ENCODE measurements at places on chromosomes 1 and 21.

DNA sequence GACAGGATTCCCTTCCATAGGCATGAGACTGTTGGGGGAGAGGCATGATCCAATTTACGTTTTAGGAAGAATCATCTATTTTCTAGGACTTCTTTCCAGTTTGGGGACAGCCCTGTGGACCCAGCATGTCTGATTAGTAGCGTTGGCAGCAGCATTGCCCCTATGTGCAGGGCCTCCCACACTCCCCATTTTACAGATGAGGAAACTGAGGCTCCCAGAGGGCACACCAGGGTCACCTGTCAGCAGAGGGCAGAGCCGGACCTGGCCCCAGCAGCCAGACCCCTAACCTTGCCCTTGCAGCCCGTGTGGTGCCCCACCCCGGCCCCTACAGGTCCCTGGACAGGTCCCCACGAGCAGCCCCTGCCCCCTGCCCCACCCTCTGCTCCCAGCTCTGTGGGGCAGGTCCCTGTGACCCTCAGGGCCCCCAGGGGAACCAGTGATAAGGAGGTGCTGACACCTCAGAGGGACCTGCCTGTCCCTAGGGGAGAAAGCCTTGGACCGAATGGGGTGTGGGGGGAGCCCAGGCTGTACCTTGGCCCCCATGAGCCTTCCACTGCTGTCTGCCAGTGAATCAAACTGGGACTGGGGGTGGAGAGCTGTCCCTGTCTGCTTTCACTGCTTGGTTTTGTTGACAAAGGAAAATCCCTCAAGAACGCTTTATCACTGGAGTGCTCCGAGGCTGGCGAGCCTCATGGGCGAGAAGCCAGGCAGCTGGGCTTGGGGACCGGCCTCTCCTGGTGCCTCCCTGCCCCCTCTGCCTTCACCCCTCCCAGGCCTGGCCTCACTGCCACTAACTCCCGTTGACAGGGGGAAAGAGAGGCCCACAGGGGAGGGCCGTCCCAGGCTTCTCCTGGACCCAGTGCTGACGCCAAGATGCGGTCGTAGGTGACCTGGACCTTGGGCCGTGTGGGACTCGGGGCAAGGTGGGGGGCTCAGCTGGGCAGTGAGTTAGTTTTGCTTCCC, 39.4 kb upstream of the CCDC27 start:
- no peak for DNase-seq

DNA sequence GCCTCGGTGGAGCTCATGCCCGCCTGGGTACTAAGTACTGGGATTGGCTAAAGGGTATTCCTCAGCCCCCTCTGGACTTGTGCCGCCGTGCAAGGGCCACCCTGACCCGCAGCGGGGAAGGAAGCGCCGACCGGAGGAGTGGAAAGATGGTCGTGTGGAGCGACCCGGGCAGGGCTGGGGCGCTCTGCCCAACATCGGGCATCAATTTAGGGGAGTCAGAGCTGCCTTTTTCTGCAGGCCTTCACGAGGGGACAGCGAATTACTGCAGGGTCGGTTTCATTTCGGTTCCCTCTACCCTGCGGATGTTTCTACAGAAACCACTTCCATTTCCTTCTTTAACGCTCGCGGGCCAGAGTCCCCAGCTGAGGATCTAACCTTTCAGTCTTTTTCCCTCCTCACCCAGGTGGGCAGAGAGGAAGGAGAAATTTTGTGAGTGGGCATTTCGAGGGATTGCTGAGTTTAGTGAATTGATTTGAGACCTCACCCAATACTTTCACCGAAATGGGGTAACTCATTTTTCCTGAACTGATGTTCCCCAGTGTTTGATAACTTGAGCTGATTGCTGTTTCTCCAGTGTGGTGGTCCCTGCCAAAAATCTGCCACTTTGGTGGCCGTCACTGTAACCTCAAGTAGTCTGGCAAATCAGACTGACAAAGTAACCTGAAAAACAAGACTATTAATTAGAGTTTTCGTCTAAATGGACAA, 1.1 kb downstream of the TOR1AIP1 start:
- DNase-seq, result no peak

DNA sequence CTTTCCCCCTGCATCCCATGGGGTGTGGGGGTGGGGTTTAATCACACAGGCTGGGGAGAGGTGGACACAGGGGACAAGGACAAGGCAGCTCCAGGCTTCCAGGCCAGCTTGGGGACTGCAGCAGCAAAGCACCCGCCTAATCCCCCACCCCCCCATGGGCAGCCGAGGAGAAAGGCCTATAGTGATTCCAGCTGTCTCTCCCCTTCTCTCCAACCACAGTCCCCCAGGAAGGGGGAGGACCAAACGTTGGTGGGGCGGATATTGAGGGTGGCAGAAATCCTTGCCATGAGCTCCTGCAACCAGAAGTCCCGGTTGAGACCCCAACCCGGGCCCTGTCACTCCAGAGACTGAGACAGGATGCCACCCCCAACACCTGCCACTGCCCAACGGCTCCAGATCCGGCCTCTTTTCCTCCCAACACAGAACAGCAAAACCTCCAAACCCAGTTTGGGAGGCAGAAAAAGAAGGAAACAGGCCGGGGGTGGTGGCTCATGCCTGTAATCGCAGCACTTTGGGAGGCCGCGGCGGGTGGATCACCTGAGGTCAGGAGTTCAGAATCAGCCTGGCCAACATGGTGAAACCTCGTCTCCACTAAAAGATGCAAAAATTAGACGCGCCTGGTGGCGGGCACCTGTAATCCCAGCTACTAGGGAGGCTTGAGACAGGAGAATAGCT, 1.7 kb downstream of the EPHA2 start:
- DNase-seq, result no peak

DNA sequence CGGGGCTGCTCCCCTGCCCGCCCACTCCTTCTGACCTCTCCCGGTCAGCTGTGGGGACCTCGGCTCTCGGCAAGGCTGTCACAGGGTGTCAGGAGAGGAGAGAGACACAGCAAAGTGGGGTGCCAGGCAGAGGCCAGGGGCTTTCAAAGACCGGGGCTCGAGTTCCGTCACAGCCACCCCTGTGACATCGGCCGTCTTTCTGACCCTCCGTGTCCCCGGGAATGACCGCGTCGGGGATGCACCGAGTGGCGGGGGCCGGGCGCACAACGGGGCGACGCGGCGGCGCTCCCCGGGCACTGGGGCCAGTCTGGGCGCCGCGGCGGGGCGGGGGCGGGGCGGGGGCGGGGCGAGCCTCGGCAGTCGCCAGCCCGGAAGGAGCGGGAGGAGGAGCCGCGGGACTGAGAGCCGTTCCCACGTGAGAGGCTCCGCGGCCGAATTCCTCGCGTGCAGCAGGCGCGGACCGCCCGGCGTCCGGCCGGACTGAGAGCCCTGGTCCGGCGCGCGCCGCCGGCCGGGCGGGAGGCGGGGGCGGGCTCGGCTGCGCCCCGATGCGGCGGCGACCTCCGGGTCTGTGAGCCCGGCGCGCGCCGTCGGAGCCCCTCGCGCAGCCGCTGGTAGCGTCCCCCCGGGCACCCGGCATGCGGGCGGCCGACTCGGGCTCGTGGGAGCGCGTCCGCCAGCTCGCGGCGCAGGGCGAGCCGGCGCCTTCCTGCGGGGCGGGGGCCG, 229.7 kb upstream of the TMEM51 start:
- no peak for DNase-seq

GRCh38 chr21:45053561-45054226, 20.7 kb upstream of the ADARB1 start:
- DNase-seq, result no peak

GRCh38 chr1:155504207-155504606, 58.4 kb downstream of the ASH1L start:
- DNase-seq, result no peak

GRCh38 chr1:24096009-24096738, 15.8 kb downstream of the MYOM3 start:
- DNase-seq, result no peak

DNA sequence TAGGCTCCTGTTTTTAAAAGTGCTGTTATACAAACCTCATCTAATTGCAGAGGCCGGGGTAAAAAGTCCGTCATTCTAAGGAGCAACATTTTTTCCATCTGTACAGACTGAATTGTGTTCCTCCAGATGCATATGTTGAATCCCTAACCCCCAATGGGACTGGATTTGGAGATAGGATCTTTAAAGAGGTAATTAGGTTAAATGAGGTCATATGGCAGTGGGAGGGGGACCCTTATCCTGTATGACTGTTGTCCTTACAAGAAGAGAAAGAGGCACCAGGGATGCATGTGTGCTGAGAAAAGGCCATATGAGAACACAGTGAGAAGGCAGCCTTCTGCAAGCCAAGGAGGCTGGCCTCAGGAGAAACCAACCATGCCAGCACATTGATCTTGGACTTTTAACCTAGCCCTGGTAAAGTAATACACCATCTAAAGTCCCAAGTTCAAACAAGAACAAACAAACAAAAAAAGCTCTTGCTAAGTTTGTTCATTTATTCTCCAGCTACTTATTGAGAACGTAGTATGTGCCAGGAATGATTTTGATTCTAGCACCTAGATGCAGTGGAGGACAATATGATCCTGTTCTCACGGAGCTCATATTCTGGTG, 352.4 kb downstream of the NTNG1 start:
- no peak for DNase-seq

DNA sequence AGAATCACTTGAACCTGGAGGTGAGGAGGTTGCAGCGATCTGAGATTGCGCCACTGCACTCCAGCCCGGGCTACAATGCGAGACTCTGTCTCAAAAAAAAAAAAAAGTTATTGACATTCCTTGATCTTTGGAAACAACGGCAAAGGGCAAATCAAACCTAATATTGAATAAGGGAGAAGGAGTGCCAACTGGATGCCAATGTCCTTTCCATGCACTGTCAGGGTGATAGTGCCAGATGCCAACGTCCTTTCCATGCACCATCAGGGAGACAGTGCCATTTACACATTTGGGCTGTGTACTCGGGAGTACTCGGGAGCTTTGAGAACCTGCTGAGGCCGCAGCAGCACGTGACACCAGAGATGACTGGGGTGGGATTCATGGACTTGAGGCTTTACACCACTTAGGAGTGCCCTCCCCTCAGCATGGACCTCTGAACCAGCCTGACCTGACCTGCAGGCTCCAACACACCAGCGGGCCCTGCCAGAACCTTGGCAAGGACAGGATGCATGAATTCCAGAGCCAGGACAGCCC, 34.5 kb upstream of the SOD1 start:
- DNase-seq, result no peak

GRCh38 chr1:237677979-237678378, 212.7 kb downstream of the ZP4 start:
- no peak for DNase-seq

DNA sequence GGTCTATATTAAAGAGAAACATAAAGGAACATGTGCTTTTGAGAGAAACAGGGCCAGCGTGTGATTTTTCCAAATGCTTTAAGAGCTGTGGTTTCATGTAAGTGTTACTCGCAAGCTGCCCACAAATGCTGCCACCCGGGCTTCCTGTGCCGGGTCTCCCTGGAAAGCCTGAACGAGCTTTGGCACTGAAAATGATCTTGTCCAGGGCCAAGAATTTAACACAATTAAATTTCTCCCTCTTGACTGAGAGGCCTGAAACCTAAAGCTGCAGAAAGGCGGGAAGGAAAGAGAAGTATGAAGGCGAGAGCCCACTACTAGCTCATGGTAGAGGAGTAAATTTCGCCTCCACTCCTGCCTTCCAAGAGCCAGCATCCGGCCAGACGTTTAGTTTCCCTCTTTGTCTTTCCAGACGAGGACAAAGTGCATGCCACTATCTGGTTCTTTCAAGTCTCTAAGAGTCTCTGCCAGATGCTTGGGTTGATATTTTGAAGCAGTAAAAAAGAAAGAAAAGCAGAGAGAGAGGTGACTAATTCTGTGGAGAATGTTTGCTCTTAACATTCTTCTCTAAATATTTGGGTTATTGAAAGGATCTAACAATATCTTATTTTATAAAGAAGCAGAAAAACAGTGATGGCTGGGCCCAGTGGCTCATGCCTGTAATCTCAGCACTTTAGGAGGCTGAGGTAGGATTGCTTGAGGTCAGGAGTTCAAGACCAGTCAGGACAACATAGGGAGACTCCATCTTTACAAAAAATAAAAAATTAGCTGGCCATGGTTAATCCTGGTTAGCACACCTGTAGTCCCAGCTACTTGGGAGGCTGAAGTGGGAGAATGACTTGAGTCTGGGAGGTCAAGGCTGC, 100.0 kb upstream of the HNRNPU start:
- DNase-seq, result no peak

DNA sequence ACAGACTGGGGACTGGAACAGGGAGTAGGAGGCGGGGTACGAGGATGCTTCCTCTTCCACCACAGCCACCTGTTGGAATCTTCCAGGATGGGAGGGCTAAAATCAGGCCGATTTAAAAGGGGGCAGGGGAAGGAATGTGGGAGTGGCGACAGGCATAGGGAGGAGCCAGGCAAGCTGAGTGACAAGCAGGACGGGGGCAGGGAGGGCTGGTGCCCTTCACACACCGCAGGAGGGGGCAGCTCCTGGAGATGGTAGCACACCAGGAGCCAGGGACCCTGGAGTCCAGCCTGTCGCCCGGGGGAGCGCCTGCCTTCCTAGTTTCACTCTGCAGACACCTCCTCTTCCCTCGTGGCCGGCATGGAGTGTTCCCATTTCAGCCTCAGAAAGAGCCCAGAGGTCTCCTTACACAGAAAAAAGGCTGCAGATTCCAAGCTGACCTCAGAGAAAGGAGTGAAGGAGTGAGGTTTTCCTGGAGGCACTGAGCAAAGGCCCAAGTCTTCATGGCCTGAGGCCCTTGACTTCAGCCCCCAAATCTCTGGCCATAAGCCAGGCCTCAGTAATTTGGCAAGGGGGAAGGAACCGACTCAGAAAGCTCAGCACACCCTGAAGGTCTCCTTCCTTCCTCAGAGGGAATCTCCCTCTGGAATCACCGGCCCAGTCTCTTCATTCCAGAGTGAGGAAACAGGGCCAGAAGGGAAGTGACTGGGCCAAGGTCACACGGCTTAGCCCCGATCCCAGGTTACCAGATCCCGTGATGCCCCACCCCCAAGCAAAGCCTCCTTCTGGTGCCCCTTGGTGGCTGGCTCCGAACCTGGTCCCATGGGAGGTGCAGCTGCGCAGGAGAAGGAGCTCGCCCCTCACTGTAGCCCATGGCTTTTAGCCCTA, 8.1 kb downstream of the BLACAT1 start:
- no peak for DNase-seq

GRCh38 chr1:239547987-239548386, 161.6 kb downstream of the CHRM3 start:
- DNase-seq, result peak; percentile 42

DNA sequence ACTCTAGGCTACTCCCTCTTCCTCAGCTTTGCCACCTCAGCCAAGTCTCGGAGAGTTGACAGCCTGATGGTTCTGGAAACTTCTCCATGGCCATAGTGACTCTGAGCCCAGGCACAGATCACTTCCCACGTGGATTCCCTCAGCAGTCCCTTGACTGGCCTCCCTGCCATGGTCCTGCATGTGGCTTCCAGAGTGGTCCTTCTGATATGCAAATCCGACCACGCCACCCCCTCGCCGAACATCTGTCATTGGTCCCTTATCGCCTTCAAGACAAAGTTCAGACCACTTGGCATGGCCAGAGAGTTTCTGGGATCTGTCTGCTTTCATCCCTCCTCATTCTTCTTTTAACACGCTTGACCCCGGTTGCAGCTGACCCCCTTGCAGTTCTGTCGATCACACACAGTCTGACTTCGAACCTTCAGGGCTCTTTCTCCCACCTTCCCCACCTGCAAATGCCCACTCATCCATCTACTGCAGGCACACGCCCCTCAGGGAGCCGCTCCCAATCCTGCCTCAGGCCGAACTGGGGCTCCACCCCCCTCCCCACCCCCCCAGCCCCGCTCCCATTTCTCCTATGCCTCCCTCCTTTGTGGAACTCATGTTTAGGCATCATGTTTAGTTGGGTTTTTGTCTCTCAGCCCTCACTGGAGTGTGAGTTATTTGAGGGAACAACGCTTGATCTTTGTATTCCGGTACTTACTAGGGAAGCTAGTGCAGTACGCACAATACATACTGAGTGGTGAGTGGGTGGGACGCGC, 29.0 kb downstream of the KIAA1614 start:
- DNase-seq, result no peak

- DNase-seq, result no peak
Measured at GRCh38 chr1:91487469-91487868, 13.2 kb upstream of the CDC7 start.

All from CD4-positive, alpha-beta T cell (primary cell).